Dorsolateral prefrontal cortex (tissue), 122 donors: ENCODE measurements at places on chromosomes 4 and X.

GRCh38 chr4:153025406-153025805, 89.3 kb downstream of the FHDC1 start:
- no peak for DNase-seq

DNA sequence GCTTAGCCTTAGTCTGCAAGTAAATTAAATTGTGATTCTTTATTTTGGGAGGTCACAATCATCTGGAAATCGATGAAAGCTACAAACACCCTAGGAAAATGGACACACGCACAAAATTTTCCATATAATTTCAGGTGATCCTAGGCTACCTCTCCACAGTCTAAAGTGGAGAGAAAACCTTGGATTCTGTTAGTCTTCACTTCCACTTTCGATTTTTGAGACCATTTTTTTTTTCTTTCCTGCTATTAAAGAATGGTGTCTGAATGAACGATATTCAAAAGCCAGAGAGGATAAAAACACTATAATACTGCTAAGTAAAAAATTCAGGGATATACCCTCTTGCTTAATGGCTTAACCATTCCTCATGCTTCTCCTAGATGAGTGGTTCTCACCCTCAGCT, 1.7 kb downstream of the FBXL5 start:
- no peak for DNase-seq

DNA sequence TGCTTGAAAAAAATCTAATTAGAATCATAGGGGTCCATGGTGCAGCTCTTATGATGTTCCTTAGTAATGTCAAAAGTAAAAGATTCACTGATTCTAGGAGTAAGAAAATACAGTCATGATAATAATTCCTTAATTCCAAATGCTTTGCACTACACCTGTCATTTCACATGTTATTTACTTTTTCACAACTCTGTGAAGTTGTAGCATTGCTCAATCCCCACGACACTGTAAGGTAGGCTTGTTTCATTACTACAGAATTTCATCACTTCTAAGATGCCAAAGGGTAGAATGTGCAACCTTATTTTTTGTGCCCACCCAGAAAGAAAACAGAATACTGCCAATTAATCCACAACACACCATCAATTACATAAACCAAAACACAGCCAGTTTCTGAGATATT, 46.1 kb upstream of the LNX1 start:
- DNase-seq = no peak

DNA sequence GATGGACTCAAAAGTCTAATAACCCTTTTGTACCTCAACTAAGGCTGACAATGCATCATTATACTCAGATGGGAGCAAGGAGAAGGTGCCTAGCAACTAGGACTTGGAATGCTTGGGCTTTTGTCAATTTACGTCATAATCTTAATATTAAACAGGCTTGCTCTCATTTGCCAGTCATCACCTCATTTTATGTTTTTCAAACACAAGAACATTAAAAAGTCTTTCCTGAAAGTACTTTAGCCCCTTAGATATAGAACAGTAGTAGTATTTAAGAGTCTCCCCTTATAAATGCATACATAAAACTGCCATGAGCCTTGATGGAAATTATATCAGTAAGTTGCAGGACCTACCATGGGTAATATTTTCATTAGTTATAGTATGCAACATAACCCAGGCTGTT, 150.7 kb upstream of the INTU start:
- DNase-seq = no peak

- DNase-seq = no peak
Observed at GRCh38 chr4:15040916-15041463, 38.7 kb downstream of the CPEB2 start.

DNA sequence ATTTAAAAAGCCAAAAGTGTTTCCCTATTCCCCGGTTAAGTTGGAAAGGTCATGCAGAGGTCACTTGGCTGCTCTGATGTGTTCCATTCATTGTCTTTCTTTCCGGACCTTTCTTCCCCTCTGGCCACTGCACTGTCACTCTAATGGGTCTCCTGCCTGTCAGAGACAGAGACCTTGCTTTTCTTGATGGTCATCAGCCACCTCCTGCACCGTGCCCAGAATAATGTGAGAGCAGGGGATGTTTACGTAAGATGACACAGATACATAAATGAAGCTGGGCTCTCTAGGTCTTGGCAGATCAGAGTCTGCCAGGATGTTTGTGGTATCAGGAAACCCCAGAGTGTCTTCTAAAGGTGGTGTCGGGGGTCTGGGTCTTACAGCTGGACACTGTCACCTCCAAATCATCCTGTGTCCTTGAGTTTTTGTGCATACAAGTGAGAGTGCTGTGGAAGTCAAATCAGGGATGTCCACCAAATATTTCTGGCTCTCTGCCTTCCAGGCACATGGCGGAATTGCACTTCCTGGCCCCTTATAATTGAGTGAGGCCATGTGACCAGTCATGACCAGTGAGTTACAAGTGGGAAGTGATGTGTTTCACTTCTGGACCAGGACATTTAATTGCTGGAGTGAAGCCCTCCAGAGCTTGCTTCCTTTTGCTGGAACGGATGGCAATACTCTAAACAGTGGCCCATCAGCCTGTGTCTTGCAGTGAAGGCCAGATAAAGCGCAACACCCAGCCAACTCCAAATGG, 130.6 kb upstream of the ATP6AP2 start:
- no peak for DNase-seq

GRCh38 chr4:53688186-53688790, 97.0 kb upstream of the LNX1 start:
- peak; percentile 60 for DNase-seq

DNA sequence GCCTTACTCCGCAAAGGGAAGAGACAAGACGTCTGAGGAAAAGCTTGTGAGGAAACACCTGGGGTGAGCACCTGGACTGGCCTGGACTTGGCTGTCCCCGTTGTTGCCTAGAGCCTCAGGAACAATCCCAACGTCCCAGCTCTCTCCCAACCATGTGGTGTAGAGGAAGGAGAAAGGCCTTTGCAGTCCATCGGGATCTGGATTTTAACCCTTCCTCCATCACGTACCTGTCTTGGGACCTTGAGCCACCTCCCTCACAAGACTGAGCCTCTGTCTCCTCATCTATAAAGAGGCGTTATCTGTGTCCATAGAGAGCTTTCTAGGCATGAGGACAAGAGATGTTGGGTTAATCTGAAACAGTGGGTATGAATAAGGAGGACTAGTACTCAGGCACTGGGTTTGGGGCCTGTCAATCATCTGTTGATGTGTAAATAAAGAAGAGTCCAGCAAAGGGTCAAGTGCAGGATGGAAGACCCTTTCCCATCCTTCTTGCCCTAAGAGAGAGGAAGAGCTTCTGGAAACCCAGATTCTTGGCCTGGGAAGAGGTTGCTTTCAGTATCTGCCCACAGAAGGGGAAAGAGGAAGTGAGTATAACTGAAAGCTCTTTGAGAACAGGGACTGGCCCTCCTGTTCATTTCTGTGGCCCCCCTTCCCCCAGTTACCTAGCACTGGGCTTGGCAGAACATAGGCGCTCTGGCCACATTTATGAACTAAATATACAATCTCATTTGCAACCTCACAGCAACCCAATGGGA, 137.1 kb downstream of the PJA1 start:
- no peak for DNase-seq

DNA sequence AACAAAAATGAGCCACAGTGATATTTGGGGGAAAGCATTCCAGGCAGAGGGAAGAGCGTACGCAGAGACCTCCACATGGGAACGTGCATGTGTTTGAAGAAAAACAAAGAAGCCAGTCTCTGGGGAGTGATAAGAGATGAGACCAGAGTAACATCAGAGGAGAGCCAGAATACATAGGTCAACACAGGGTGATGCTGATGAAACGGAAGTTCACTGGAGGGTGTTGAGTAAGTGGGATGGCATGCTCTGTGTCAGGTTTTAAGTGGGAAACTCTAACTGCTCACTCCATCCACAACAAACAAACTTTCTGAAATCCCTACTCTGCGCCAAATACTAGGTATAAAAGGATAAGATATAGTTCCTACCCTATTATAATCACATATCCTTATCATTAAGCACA, 110.0 kb downstream of the ARHGAP6 start:
- no peak for DNase-seq

- no peak for DNase-seq
Observed at GRCh38 chr4:27003642-27004113, 143.0 kb downstream of the STIM2 start.

- DNase-seq = no peak
Observed at GRCh38 chr4:39712819-39713607, 15.1 kb downstream of the UBE2K start.

DNA sequence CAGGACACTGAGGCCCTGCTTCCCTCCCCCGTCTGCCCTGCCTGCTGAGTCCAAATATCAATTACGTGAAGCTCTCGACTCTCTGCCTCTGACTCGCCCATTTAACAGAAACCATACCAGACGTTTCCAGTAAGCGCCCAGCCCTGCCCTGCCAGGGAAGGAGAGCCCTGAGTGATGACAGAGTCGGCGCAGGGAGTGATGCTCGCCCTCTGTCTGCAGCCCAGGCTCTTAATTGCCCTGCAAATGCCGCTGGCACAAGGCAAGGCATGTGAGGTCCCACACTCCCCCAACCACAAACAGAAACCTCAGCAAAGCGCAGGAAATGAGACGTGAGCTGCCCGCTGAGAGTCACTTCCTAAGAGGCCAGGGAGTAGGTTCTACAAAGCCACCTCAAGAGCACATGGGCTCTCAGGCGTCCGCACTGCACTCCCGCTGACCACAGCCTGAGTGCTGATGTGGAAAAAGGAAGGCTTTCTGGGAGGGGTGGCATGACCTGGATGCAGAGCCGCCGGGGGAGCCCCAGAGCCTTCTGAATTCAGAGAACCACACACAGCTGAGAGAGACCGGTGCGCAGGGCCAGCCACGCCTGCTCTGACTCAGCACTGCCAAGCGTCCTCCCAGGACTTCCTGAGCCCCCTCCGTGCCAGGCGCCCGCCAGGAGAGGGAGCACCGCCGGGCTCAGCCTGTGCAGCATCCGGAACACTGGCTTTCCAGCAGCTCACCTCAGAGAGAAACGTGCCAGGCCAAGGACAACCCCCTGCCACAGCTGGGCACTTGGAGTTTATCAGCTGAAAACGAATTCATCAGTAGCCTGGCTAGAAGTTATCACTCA, 5.3 kb downstream of the ZFYVE28 start:
- DNase-seq = peak; percentile 86

- DNase-seq = no peak
Observed at GRCh38 chr4:16196482-16197393, 29.5 kb downstream of the TAPT1 start.

DNA sequence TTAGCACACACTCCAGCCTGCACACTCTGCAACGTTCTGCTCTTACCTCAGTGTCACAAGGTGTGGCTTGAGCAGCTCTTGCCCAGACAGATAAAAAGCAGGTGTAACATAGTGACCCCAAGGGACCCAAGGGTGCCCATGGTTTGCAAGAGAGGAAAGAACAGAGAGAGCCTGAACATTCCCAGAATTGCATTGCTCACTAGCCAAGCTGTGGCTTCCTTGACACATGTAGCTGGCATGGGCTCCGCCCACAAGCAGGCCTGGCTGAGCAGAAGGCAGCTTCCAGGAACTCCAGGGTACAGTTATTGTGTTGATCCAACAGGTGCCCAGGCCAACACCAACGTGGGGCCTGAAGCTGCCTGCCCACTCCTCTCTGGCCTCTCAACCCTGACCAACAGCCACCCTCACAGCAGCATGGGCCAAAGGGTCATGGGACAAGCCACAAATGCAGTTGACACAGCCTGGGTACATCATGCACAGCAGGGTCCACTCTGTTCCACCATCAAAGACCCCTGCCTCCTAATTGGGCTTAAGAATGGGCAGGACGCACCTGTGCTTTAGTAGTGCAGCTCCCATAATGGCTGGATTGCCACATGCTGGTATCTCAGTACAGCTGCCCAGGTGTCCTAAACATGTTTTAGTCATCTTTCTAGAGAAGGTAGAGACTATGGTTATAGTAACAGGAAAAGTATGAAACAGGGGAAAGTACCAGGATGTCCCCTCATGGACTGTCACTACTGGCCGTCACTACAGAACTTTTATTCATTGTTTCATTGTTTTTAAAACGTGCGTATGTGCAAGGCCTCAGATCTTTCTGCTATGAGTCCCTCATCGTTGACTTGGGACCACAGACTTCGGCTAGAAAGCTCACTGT, 73.7 kb upstream of the ACSL1 start:
- DNase-seq = no peak

GRCh38 chr4:158444621-158445020, 77.1 kb upstream of the RXFP1 start:
- DNase-seq = no peak

GRCh38 chr4:86106475-86106874, 253.4 kb downstream of the MAPK10 start:
- no peak for DNase-seq

- no peak for DNase-seq
Observed at GRCh38 chr4:48370260-48371134, 29.2 kb downstream of the SLAIN2 start.

DNA sequence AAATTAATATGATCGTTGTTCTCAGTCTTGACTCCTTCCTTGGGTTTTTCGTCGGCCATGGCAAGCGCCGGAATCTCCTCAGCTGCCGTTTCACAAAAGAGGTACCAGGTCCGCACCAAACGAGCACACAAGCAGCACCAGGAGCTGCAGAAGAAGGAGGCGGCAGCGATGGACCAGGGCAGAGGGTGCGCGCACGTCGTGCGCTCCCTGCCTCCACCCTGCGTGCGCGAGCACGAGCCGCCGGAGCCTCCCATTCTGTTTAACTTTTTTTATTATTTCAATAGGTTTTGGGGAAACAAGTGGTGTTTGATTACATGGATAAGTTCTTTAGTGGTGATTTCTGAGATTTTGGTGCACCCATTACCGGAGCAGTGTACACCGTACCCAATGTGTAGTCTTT, 158.2 kb downstream of the PLS3 start:
- no peak for DNase-seq

DNA sequence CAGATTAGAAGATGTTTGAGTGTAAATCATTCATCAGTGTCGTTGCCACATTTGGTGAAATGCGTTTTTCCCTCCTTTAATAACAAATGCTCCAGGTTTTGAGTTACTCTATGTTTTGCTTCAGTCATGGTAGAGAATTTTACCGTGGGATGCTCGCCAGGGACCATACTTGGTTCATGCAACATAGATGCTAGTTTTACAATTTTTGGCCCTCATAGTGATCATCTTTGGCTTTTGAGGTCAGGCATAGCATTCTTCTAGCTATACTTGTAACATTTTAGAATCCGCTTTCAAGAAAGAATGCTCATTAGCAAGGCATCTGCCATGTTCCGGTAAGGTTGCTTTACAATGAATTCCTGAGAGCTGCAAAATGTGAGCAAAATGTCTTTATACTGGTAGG, 147.2 kb downstream of the SPCS3 start:
- DNase-seq = no peak

- DNase-seq = no peak
Observed at GRCh38 chr4:165458471-165458870, 79.7 kb downstream of the CPE start.

DNA sequence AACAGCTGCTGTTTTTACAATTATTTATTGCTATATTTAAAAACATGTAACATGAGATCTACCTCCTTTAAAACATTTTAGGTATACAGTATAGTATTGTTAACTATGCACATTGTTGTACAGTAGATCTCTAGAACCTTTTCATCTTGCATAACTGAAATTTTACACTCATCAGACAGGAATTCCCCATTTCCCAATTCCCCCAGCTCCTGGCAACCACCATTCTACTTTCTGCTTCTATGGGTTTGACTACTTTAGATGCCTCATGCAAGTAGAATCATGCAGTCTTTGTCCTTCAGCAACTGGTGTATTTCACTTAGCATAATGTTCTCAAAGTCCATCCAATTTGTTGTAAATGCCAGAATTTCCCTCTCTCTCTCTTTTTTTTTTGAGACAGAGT, 9.7 kb upstream of the LSM6 start:
- no peak for DNase-seq
